ENCODE measurements at places on chromosomes 3 and 15.

DNA sequence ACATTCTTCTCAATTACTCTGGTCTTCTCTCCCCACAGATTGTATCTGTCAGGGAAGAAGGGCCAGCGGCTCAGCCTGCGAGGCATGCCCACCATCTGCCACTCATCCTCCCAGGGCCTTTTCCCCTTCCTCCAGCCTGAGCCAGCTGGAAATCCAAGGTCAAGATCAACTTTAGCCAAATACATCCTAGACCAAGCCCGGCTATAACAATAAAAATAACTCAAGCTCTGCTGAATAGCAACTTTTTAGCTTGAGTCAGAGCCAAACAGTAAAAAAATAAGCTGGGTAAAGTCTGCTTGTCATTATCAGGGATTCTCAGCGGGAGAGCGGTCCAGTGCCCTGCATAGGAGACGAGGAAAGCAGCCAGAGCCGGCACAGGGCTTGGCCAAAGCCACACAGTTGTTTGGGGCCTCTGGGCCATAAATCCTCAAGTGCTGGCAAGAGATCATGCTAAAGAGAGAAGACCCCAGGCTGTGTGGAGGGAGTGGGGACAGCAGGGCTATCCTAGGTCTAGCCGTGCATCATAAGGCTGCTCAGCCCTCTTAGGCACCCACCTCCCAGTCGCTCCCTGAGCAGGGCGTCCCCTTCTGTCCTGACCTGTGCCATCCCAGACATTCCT, 76.2 kb upstream of the HERC1 start:
- DNase-seq: no peak

- DNase-seq: no peak
Observed at GRCh38 chr3:149214702-149215101, 6.9 kb downstream of the CP start.

DNA sequence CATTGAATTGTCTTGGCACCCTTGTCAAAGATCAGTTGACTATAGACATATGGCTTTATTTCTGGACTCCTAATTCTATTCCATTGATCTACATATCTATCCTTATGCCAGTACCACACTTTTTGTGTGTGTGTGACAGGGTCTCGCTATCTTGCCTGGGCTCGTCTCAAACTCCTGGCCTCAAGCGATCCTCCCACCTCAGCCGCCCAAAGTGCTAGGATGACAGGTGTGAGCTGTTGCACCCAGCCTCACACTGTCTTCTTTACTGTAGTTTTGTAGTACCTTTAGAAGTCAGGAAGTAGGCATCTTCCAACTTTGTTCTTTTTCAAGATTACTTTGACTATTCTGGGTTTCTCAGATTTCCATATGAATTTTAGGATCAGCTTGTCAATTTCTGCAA, 24.3 kb downstream of the CDAN1 start:
- no peak for DNase-seq

GRCh38 chr3:39378957-39379777, 4.0 kb upstream of the SLC25A38 start:
- DNase-seq: no peak

- DNase-seq: peak; percentile 20
Observed at GRCh38 chr3:65019443-65020055, 331.7 kb upstream of the ADAMTS9 start.

GRCh38 chr3:16917256-16917935, 32.6 kb downstream of the PLCL2 start:
- DNase-seq: no peak

DNA sequence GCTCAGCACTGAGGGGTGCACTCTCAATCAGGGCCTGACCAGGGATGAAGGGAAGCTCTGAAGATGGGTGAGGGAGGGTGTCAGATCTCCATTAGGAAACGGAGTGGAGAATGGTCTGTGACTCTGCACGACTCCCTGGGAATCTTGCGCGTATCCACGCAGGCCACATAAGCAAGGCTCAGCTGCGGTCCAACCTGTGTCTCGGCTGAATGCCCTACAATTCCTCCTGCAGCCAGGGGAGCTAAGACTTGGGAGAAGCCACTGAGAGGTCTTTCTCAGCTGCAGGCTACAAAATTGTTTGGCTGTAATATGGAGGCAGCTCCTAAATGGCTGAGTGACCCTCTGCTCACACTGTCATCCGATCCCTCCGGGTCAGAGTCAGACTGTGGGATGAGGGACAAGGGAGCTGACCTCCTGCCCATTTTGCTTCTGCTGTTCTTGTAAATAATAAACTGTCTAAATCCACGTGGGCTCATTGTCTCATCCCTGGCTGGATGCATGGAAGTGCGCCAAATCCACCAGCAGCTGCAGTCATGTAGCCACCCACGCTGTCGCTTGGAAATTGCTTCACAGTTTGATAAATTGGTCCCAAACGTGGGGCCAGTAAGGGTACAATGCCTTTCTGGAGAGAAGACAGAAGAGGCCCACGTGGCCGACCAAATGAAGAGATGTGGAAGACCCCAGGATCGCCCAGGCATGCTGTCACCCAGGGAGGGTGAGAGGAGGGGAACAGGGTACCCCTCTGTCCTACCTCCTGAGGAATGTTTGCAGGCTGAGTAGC, 30.5 kb downstream of the ALS2CL start:
- DNase-seq: no peak

- no peak for DNase-seq
Observed at GRCh38 chr15:63809452-63809851, 24.3 kb downstream of the HERC1 start.

DNA sequence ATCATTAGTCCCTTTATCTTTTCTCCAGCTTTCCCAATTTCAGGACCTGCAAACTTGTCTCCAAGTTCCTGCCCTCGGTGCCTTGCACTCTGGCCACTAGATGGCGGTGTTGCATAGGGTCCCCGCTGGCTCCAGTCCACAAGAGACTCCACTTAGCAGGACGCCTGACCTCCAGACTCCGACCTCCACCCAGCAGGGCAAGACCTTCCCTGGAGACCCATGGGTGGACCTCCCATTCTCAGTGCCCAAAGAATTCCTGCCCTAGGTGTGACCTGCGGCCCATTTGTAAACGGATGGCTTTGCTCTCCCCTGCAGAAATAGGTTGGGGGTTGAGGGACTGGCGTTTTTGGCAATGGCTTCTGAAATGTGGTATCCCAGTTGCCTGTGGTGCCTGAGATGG, 82.6 kb downstream of the LSM3 start:
- peak; percentile 86 for DNase-seq

DNA sequence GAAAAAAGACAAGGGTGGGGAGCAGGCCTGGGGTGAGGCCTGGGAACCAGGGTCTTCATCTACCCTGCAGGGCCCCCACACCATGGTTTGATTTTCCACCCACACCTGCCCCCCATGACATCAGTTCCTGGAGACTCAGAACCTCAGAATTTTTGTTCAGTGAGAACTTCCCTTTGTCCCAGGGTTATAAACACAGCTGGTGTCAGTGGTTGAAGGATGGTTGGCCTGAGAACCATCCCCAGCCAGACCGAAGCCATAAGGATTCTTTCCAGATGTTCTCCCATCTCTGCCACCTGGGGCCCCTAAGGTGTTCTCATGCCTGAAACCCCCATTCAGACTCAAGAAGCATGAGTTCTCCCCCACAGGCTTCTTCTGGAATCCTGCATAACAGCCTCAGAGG, 16.6 kb downstream of the CCDC33 start:
- no peak for DNase-seq

- DNase-seq: peak; percentile 96
Observed at GRCh38 chr3:122383771-122384697, at the start of gene FAM162A. Gene FAM162A (plus strand): TSS chr3:122384182. CDS start chr3:122384266, 84 bp downstream.

GRCh38 chr3:63151897-63152296, 126.2 kb upstream of the SYNPR start:
- no peak for DNase-seq

GRCh38 chr3:64161481-64161952, 63.7 kb downstream of the PRICKLE2 start:
- peak; percentile 30 for DNase-seq

DNA sequence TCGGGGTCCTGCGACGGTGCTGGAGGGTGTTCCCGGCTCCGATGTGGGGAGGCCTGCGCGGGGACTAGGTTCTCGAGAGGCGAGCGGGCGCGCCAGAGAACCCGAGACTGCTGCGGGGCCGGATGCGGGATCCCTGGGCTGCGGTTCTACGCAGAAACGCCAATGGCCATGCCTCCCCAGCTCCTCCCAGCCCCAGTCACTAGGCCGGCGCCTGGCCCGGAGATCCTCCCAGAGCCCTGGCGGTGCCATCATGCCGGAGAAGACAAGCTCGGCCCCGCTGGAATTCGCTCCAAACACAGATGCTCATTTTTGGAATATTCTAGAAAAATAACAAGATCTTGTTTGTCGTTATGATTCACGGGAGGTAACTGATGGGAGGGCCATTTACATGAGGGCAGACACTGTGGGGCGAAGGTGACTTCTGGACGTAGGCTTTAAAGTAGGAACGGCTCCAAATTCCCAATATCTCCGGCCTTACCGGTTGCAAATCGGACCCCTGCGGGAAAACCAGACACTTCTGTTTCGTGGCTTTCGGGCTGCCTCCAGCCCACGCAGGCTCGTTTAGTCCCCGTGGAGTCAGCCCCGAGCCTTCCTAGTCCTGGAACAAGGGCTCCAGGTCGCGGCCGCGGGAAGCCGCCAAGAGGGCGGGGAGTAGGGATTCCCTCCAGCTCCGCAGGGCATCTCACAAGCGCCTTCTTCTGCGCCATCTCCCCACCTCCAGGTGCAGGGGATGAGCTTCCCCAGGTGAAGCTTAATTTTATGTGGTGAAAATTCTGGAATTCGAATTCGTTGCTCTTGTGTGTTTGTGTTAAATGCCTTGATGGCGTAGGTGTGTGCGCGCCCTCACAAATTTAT, 74.8 kb upstream of the POLG start:
- DNase-seq: no peak

DNA sequence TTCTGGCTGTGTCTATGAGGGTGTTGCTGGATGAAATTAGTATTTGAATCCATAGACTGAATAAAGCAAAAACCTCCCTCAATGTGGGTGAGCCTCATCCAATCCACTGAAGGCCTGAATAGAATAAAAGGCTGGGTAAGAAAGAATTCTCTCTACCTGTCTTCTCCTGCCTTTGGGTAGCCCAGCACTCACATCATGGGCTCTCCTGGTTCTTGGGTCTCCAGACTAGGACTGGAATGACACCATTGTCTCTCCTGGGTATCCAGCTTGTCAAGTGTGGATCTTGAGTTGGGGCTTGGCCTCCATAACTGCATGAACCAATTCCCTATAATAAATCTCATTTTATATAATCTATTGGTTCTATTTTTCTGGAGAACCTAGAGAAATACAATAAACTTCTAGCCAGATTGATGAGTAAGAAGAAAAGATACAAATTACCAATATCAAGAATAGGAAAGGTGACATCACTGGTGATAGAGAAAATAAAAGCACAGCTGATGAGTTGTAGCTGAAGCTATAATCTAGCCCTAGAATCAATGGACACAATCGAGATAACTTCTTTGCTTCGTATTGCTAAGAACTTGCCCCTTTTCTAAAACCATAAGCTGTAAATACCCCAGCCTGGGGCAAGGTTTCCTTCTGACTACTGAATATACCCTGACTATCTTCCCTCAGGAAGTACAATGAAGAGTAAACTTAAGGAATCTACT, 106.4 kb downstream of the ANO10 start:
- DNase-seq: no peak

DNA sequence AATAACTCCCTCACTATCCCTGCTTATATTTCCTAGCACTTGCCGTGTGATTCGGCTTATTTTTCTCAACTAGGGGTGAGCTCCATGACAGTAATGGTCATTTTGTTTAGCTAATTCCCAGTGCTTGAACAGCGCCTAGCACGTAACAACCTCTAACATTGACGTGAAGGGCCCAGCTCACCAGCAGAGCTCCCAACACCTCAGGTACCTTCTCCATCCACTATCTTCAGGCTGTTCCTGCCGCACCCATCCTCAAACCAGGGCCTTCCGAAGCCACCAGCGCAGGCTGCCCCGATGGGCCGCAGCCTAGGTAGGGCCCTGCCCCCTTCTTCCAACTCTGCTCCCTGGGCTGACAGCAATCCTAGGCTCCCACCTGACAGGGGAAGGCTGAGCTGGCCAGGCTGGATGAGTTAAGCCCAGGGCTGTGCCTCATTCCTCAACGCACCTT, 751 bp upstream of the RPS17 start:
- DNase-seq: peak; percentile 55

- no peak for DNase-seq
Observed at GRCh38 chr15:66145726-66146182, 107.8 kb downstream of the MEGF11 start.

- DNase-seq: no peak
Observed at GRCh38 chr15:54017959-54018358, 39.7 kb downstream of the UNC13C start.

- DNase-seq: peak; percentile 91
Observed at GRCh38 chr3:134406331-134407238, 32.3 kb upstream of the AMOTL2 start.

GRCh38 chr3:152508705-152509104, 240.0 kb downstream of the MBNL1 start:
- DNase-seq: peak; percentile 39

DNA sequence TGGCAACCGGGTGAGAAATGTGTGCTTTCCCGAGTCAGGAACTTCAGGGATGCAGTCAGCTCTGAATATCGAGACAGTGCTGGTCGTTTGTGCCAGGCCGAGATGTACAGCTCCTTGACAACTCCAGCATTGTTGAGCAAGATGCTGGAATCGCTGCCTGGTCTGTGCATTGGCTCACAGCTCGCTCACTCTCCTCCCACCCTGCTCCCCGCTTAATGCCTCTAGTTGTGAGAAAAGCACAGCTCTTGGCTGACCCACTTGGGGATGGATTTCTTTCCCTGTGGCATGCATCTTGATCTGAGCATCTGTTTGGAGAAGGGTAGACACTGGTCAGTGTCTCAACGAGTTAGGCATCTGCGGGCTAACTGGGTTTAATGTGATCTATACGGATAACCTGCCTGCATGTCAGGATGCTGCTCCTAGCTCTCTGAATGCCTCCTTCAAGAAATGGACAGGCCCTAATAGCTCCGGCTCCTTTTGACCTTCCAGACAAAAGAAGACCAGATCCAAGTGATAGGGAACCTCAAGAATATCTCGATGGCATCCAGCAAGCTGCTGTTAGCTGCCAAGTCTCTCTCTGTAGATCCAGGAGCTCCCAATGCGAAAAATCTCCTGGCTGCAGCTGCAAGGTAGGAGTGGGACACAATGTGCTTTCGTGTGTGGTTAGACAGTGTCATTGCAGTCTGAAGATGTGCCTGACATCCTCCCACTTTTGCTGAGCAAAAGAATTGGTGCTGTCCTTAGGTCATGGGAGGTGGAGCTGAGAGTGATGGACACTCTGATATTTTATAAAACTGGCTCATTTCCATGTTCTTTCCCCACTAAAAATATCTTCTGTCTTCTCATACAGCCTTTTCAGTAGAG, 302.2 kb upstream of the TPM1 start:
- DNase-seq: no peak

DNA sequence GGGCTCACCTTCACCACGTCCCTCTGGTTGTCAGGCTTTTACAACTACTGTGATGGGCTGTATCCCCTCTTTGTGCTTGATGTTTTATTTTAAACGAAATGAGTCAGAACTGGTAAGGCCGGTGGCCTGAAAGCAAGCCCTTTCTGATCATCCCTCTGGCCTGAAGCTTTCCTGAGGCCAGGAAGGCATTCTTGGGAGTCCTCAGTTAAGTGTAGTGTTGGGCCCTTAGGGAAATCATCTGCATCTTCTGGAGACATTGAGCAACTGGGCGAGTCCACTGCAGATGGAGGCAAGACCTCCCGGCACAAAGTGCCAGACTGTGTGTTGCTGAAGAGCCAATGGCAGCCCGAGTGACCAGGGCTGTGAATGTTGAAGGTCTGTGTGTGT, 33.0 kb upstream of the AMOTL2 start:
- DNase-seq: peak; percentile 47
